ENCODE measurements at places on chromosomes 6 and 20. TPM values are rescaled to one million over a fixed set of nuclear protein-coding genes. Genes with fewer than 3 reads are reported as not detected.

DNA sequence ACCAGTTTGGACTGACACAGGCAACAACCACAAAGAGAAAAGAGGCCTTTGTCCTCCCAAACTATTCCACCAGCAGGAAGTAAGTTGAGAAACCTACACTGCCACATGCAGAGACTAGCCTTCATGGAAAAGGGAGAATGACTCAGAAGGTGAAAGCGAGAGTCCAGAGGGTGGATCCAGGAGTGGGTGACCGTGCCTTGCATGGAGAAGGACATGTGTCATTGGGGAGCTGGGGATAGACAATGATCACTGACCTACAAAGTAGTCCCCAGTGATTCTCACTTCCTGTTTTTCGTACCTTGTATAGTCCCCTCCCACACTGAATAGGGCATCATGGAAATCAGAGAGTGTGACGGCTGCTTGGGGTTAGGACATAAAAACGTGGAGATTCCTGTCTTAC lies 91.9 kb downstream of the MYLK4 start:
- DNase-seq: no peak

BMP7 gene
- total RNA-seq: not detected

MYH7B gene
- total RNA-seq: 0.17 TPM

PTGIS gene
- 1.9 TPM for total RNA-seq

DNA sequence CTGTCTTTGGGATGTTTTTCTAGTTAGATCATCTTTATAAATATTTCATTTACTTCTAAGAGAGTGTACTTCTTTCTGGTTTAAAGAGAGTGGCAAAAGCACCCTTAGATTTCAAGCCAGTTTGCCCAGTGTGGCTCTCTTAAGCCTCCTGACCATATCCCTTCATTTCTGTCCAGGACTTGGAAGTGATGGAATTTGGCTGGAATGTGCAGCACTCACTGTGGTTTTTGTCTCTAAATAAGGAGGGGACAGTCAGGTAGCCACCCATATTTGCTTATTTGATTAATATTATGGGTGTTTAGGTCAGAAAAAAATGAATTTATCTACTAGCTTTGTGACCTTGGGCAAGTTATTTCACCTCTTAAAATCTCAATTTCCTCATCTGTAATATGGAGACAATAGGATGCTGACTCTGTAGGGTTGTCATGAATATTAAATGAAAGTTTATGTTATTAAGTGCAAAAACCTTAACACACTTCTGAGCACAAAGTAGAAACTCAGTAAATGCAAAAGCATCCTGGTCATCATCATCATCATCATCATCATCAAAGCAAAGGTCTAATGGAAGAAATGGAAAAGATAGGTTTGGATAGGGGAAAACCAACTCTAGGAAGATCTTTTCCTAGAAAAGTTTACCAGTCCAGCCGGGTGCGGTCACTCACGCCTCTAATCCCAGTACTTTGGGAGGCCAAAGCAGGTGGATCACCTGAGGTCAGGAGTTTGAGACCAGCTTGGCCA lies 3.1 kb downstream of the CRYBG1 start:
- DNase-seq: no peak

DNA sequence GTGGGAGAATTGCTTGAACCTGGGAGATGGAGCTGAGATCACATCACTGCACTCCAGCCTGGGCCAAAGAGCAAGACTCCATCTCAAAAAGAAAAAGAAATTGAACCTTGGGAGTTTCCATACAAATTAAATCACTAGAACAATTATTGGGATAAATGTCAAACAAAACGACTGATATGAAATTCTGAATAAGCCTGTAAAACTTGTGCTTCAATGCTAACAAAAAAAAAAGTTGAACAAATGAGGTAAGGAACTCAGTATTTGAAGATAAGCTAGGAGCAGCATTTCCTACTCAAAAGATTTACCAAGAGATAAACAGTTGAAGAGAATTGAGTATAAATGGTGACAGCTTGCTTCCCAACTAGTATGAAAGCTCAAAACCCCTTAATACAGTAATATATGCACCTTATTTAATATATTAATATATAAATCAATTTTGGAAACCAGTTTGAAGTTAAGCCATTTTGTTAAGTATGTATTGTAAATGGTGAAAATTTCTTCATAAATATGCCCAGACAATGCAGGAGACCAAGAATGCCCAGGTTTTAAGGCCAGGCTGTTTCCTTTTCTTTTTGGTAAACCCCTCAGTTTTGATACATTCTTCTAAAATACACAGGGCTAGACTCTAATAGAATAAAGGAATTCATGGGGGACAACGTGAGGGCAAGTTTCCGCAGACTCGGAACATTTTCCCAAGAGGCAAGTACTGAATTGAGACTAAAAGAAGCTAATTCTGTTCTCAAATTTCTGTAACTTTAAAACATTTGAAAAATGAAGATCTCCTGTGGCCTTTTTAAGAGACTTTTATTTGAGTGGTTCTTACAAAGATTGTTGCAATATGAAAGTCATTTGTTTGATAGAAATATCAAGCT lies 3.9 kb downstream of the ROMO1 start:
- no peak for DNase-seq

NAA20 gene
- total RNA-seq: 35.4 TPM

DNA sequence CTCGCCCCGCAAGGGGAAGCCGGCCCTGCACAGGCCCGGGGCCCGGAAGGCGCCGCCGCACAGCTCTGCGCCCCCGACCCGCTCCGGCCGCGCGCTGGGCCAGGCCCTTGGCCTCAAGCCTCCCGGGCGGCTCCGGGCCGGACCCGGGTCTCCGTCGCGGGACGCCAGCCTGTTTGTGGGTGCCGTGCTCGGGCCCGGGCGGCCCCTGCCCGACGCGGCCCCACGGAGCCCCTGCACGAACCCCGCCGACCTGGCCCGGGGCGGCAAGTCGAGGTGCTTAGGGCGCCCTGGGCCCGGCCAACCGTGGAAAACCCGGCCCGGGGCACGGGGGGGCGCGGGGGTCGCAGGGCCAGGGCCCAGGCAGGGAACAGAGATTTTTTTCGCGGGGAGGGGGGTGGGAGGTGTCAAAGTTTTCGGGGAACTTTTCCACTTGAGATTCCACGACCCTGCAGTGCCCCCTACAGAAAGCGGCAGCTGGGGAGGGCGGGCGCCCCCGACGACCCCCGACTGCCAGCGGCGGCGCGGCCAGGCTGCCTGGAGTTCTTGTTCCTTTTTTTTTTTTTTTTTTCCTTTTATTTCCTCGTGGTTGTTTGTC lies 805 bp upstream of the STX16 start:
- no peak for DNase-seq

GRCh38 chr20:11891776-11892545 lies 25.7 kb upstream of the BTBD3 start:
- DNase-seq: peak; percentile 83

CDSN gene
- not detected for total RNA-seq

BFSP1 gene
- total RNA-seq: 1.9 TPM

ARHGAP18 gene
- total RNA-seq: 110 TPM

GRCh38 chr6:158028876-158029275 lies 47.2 kb downstream of the SYNJ2 start:
- DNase-seq: no peak

- DNase-seq: no peak
Measured at GRCh38 chr6:75084872-75085381, 120.9 kb downstream of the COL12A1 start.

SAMD10 gene
- 4.3 TPM for total RNA-seq

GRCh38 chr20:53220482-53221307 lies 248.5 kb downstream of the TSHZ2 start:
- DNase-seq: no peak

DNA sequence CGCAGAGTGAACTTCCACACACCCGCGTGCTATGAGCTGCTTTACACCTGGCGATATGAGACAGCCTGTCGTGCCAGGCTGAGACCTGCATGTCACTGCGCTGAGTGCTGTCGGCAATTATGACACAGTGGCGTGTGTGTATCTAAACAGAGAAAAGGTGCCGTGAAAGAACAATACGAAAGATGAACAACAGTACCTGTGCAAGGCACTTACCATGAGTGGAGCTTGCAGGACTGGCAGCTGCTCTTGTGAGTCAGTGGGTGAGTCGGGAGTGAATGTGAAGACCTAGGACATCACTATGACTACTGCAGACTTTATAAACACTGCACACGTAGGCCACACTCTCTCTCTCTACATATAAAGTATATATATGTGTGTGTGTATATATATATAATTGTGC lies 68.5 kb upstream of the DUSP22 start:
- no peak for DNase-seq

DNA sequence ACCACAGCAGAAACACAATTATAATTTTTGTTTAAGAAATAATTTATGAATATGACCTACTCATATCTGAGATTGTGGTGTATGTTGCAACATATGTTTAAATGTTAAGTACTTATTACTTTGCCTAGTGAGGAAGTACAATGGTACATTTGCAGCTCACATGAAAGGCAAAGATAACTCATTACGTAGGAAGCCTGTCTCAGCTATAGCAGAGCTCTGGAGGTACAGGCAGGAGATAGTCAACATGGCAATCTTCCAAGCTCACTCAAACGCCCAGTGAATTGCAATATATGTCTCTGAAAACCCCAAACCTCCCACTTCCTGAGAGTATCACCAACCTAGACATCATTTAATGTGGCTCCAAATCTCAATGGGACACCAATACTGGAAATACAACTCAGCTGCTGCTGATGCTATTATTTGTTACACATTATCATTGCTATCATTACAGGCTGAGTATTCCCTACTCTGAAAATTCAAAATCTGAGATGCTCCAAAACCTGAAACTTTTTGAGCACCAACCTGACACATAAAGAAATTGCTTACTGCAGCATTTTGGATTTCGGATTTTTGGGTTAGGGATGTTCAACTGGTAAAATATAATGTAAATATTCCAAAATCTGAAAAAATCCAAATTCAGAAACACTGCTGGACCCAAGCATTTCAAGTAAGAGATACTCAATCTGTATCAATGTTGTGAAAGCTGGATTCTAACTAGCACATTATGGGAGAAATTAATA lies 25.1 kb upstream of the GSTA4 start:
- DNase-seq: no peak

SPATA25 gene
- 1.0 TPM for total RNA-seq

BPIFA1 gene
- not detected for total RNA-seq

GRCh38 chr6:116412270-116412669 lies 41.5 kb downstream of the DSE start:
- no peak for DNase-seq

- DNase-seq: no peak
Measured at GRCh38 chr6:112590326-112590725, 243.2 kb downstream of the RFPL4B start.

- no peak for DNase-seq
Measured at GRCh38 chr6:370555-370954, 21.0 kb upstream of the IRF4 start.

DNA sequence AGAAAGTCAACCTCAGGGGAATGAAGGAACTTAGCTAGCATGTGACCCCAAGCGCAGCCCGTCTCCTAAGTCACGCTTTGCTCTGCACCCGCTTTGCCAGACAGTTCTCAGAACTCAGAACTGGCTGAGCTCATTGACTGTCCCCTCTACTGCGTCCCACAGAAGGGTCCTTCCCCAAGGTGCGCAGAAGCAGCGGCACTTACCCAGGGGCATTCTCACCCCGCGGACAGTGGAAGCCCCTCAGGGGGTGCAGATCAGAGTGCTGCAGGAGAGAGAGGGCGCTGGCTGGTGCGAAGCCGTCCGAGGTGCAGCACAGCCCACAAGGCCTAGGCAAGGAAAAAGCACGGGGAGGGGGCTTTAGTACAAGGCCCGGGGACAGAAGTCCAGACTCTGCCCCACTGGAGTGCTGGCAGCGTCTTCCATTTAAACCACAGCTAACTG lies 807 bp downstream of the SNHG17 start:
- DNase-seq: peak; percentile 45

NKAIN4 gene
- total RNA-seq: not detected
